WTC11 (cell line): ENCODE measurements at places on chromosomes 7 and 10.
A peak's percentile ranks its signal among the peaks of the same experiment; 100 is the strongest.

- no peak for DNase-seq
Measured at GRCh38 chr10:133260895-133261725, 15.6 kb downstream of the ADAM8 start.

GRCh38 chr7:92415225-92415624 is 32.1 kb upstream of the GATAD1 start:
- no peak for DNase-seq

GRCh38 chr10:130967784-130968183 is 343.7 kb downstream of the TCERG1L start:
- DNase-seq, result no peak

GRCh38 chr7:107622894-107623293 is 37.7 kb upstream of the SLC26A4 start:
- no peak for DNase-seq

DNA sequence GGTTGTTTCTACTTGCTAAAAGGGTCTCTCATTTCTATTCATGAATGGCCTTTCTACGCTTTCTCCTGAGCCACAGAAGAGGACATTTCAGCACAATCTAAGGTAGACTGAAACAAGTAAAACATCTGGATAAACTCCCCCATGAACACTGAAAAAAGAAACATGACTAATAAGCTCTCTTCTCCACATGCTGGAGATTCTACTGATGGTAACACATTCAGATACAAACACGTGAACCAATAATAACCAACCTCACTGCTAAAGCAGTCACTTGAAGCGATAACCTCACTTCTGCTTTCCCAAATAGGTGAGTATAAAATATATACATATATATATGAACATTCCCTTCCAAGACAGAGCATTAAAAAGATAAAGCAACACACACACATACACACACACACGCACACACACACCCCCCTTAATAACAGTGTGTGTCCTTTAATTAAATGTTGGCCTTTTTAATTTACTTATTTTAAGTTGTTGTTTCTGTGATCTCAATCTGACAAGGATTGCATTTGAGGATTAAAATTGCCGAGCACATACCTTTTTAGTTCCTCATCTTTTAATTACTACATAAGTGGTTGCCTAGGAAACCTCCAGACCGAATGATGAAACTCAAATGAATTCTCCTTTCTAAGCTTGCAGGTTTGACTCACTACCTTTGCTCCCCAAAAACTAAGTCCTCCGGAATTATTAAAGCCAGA is 292.4 kb upstream of the KLF14 start:
- DNase-seq, result no peak

DNA sequence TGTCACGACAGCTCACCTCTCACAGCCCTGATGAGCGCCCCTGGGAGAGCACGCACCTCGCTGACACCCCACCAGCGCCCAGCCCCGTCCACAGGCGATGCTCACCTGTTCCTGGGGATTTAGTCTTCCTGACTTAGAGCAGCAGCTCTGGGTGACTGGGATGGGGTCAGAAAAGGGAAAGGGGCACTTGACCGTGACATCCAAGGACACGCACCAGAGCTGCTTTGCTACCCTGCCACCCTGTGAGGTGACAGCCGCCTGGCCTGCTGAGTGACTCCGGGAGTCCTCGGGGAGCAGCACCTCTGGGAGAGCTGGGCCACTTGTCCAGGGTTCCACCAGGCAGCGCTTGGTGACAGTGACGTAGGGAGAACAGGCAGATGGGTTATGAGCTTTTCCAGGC is 148.2 kb downstream of the PRKAG2 start:
- DNase-seq, result no peak

DNA sequence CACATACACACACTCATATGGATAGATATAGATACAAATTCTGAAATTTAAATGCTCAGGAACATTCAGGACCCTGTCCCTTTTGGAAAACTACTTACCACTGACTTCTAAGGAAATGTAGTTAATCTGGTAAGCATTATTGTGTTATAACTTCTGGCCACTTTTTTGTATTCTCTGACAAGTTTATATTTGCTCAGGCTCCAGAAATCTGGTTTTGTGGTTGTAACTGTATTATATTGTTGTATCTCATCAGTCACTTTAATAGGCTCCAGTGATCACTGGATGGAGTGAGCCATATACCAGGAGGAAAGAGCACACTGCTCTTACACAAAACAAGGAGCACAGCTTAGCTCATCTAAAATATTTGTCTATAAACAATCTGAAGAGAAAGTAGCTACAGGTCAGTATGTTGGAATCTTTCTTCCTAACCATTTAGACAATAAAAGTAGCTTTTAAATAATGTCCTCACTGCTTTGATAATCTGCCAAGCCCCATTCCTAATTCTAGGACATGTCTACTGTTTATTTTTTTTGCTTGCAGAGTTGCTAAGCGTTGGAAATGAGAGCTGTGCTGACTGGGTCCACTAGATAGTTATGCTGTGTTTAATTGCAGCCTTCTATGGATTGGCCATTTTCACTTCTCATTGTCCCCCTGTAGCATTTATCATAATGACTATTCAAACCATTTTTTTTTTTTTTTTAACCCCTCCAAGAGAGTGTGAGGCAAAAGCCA is 43.8 kb downstream of the SMNDC1 start:
- no peak for DNase-seq

DNA sequence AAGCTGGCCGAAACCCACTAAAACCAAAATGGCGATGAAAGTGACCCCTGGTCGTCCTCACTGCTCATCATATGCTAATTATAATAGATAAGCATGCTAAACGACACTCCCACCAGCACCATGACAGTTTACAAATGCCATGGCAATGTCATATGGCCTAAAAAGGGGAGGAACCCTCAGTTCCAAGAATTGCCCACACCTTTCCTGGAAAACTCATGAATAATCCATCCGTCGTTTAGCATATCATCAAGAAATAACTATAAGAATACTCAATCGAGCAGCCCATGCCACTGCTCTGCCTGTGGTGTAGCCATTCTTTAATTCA is 422.0 kb downstream of the CALN1 start:
- no peak for DNase-seq

GRCh38 chr7:136189506-136189998 is 212.4 kb upstream of the MTPN start:
- no peak for DNase-seq

DNA sequence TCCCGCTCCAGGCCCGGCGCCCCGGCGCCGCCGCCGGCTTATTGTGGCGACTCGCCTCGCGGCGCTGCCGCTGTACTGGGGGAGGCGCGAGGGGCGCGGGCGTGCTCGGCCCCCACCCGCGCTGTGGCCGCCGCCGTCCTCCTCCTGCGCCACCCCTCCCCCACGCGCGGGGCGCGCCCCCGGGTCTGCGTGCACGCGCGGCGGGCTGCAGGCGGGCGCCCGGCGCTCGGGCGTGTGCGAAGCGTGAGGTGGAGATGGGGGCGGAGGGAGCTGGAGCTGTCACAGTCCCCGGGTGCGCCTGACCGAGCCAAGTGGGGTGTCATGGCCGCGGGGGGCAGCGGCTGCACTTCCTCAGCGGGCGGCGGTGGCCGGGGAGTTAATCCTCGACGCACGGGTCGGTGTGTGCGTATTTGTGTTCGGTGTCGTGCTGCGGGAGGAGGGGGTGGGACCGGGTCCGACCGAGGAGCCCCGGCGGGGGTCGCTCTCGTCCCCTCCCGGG is 672 bp downstream of the LCOR start:
- peak; percentile 71 for DNase-seq

DNA sequence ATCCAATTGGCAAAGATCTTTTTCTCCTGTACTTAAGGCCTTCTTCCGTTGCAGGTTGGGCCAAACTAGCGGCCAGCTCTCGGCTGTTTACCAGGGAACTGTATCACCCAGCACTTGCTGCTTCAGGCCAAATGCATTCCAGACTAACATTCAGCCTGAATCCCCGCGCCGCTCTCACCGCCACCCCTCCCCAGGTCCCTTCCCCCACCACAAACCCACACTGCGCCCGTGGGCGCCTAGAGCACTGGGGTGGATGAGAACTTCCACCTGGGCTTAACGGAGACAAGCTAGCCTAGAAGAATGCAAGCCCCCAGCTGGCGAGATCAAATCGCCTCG is 676 bp downstream of the TCAF1 start:
- DNase-seq, result no peak

GRCh38 chr10:320771-321170 is 185.5 kb downstream of the ZMYND11 start:
- no peak for DNase-seq

GRCh38 chr10:93437086-93437945 is 44.8 kb downstream of the MYOF start:
- DNase-seq, result peak; percentile 43

DNA sequence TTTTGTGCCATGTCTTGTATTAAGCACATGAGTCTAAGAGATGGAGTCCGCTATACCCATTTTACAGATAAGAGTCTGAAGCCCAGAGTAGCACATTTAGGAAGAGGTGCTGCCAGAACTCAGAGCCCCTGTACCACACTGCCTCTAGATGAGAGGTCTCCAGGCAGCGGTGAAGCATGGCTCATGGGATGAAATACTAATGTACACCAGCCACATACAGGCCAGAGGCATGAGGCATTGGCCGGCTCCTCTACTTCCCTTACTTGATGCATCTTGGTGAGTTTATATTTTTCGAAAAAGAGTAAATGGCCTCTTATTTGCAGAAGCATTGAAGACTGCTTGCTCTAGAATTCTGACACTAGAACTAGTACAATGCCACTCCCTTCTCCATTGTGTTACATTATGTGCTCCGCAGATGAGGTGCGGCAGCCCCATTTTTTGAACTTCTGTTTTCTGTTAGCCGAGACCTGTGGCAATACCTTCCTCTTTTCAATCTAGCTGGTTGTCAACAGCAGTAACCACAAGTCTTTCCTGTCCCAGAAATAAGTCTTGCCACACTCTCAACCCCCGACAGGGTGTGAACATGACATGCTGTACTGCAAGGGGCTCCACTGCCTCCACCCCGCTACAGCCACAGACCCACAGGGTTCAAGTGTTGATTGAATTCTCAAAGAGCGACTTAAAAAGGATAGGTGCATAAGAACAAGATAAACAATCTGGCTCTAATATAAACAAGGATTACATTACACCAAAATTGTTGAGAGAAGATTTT is 145.3 kb downstream of the CELF2 start:
- no peak for DNase-seq

DNA sequence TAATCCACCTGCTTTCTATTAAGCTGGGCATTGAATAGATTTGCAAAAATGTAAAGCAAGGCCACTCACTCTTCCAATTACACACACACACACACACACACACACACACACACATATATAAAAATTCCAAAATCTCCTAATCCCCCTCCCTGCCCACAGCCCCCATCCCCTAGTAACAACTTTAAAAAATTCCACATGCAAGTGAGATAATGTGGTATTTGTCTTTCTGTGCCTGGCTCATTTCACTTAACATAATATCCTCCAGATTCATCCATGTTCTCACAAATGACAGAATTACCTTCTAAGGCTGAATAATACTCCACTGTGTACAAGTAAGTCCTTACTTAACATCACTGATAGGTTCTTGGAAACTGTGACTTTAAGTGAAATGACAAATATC is 24.2 kb downstream of the SH2D4B start:
- DNase-seq, result no peak

DNA sequence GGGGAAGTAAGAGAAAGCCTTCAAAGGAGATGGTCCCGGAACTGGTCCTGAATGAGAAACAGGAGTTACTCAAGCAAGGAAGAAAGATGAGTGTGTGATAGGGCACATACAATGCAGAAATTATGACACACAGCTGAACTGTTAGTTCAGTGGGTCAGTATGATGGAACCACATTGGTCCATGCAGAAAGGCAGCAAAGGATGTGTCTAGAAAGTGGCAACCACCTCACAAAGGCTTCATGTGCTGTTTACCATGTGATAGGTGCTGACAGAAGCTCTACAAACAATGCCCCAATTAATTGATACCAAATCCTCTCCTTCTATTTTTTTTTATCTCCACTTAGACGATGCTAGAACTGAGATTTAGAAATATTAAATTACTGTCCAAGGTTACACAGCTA is 258.3 kb downstream of the RELN start:
- DNase-seq, result no peak

DNA sequence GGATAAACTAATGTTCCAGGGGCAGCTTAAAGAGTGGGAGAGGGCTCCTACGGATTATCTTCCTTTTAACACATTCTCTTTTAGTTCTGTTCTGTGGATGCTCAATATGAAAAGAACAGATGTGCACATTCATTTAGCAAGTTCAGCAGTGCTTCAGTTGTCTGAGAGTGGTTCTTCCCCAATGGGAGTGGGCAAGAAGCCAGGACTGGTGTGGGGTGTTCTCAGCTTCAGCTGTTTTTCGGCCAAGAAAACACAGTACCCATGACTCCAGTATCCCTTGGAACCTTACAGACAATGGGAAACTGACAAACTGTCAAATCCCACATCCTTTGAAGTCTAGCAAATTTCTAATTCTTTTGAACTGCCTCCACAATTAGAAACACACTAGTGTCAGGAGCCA is 71.5 kb upstream of the LRRC17 start:
- DNase-seq, result no peak

DNA sequence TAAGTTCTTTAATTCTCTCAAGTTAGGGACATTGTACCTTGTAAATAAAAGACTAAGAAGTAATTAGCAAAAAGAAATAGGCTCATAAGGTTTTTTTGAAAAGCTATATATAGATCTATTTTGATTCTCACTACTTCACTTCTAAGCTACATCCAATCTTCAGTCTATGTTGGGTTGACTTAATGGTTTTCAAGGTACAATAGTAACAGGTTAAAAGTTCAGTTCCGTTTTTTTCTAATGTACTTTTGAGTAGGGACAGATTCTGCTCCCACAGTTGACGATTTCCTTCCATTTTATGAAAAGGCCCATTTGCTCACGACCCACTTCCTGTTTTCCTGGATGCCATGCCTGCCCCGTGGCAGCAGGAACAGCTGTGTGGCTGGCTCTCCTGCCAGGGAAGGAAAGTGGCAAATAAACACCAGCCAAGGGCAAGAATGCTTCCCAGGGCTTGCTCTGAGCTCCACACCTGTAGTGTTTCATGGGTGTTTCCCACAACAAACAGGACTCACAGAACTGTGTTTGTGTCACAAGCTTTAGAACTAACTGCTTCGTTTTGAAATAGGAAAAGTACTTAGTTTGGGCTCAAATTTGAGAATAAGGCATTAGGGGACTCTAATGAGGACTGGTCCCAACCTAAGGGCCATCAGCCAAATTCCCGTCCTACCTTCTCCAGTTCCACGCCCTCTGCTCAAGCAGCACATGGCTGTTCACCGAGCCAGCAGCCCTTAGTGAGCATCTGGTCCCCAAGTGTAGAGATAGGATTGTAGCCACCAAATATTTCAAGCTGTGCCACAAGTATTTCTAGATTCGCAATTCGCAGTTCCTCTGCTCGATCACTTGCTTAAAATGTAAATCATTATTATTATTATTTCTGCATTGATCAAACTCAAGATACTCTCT is 240.7 kb downstream of the COBL start:
- no peak for DNase-seq

DNA sequence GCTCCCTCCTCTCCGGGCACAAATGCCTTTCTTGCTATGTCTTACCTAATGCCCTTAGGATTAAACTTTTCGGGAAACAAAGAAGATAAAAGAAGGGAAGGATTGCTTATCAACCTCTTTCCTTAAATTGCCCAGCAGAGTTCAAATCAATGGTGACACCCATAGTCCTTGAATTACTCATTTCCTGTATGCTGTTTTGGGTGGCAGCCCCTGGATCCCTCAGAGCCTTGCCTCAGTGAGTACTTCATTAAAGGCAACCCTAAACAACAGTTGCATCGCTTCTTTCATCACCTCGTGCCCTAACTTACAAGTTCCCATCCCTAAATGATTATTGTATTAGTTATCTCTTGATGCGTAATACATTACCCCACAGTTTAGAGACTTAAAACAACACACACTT is 31.6 kb upstream of the WAPL start:
- no peak for DNase-seq
